ENCODE measurements at places on chromosomes 1 and 21.

GRCh38 chr1:25871704-25872494, 3.6 kb downstream of the PAQR7 start:
- DNase-seq, result no peak

DNA sequence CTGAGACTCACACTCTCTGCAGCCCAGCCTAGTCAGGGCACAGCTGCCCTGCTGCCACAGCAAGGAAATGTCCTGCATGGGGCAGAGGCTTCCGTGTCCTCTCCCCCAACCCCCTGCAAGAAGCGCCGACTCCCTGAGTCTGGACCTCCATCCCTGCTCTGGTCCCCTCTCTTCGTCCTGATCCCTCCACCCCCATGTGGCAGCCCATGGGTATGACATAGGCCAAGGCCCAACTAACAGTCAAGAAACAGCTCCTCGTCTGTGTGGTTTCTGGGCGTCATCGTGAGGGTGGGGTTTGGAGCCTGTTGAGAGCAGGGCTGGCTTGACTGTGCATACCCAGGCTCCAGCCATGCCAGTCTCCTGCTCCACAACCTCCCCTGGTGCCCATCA, 19.5 kb downstream of the FAAH start:
- no peak for DNase-seq

DNA sequence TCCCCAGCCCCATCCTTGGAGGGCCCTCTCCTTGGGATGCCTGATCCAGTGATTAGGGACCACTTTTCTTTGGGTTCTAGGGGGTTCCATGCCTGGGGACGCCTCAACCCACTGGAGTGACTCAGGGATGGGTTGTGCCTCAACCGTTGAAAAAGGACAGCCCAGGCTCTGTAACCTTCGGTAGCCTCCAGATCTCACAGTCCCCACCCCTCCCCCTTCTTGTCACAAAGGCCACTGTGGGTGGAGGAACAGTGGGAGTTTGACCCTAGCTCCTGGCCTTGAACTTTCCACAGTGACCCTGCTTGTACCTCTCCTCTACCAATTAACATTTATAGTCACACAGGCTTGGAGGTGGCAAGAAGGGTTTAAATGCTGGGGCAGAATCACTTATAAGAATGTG, 2.6 kb upstream of the RORC start:
- DNase-seq, result no peak

DNA sequence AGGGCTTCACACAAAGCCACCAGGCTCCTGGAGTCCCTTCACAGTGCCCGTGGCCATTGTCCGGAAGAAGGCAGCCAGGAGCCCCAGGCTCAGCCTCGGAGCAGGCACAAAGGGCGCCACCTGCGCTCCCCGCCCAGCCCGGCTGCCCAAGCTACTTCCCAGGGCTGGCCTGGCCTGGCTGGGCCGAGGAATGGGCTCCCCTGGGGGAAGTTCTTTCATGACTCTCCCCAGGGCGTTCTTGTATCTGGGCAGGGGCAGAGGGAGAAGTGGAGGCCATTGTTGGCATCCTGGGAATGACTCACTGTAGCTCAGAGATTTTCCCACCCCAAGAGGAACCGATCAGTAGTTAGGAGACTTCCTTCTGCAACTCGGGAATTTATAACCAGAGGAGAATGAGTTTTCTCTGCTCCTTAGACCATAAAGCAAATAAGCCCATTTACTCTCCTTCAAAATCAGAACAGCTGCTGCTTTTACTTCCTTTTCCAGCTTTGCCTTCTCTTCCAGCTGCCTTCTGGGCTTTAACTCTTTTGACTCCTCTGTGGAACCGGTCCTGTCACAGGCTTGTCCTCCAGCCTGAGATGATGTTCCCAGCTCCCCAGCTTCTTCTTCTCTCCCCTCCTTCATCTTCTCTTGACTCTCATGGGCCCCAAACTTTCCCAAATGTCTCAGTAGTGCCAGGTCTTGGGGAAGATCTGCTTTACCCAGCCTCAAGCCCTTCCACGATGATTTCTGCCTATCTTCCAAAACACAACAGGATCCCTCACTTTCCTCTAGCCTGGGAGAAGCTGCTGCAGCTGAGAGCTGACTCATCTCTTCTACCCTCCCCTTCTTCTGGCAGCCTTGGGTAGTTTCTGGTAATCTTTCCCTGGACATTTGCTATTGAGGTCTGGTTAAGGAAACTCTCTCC, 118.7 kb upstream of the CD34 start:
- no peak for DNase-seq

- DNase-seq, result no peak
Measured at GRCh38 chr1:36580524-36580923, 97.8 kb upstream of the CSF3R start.

GRCh38 chr1:54971317-54971791, 9.1 kb upstream of the TMEM61 start:
- DNase-seq, result no peak

- no peak for DNase-seq
Measured at GRCh38 chr1:170318736-170319135, 173.0 kb downstream of the NTMT2 start.

DNA sequence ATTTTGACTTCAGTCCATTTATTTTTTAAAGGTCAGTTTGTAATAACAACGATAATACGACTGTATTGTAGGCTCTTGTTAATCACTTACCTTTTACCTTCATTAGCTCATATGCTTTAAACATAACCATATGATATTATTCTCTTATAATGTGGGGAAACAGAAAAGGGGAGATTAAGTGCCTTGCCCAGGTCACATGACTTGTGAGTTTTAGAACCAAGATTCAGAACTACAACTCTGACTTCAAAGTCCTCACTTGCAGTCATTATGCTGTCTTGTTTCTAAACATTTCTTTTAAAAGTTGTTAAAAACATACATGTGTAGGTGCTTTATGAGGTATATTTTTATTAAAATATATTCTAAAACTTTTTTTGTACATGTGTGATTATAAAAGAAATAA, 41.1 kb downstream of the SUCO start:
- no peak for DNase-seq

DNA sequence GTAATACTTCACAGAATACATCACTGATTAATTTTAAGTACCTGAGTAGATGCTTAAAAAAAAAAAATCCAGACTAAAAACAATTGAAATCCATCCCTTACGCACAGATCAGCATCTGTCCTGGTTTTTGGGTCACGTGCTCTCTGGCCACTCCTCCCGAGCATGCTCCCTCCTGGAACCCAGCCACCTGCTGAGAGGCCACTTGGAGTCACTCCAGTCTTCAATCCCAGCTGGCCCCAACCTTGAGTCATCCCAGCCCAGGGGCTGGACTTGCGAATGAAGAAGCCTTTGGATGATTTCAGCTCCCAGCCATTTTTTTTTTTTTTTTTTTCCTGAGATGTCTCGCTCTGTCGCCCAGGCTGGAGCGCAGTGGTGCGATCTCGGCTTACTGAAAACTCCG, 8.9 kb downstream of the MAP1LC3C start:
- DNase-seq, result no peak

DNA sequence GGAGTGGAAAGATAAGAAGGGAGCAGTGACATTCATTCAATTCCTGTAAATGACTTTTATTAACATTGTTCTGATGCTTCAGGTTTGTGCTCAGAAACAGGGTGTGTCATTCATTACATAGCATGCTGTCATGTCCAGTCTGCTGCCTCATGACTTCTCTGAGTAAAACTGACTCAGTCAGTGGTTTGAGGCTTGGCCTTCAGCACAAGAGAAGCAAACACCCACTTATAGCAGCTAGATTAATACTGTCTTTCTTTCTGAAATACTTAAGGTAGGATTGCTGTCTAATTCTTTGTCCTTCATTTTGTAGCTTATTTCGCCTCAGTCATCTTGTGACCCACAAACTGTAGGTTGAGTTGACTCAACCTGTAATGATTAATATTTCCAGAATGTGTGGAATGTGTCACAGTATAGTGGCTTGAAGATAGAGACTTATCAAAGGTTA, 32.9 kb downstream of the RASAL2 start:
- no peak for DNase-seq

GRCh38 chr1:6026095-6026809, 19.4 kb upstream of the KCNAB2 start:
- DNase-seq, result peak; percentile 81

GRCh38 chr1:193729429-193729828, 543.0 kb upstream of the B3GALT2 start:
- DNase-seq, result no peak
